ENCODE measurements at places on chromosomes 13 and 19. TPM values are rescaled to one million over a fixed set of nuclear protein-coding genes. Genes with fewer than 3 reads are reported as not detected.

DNA sequence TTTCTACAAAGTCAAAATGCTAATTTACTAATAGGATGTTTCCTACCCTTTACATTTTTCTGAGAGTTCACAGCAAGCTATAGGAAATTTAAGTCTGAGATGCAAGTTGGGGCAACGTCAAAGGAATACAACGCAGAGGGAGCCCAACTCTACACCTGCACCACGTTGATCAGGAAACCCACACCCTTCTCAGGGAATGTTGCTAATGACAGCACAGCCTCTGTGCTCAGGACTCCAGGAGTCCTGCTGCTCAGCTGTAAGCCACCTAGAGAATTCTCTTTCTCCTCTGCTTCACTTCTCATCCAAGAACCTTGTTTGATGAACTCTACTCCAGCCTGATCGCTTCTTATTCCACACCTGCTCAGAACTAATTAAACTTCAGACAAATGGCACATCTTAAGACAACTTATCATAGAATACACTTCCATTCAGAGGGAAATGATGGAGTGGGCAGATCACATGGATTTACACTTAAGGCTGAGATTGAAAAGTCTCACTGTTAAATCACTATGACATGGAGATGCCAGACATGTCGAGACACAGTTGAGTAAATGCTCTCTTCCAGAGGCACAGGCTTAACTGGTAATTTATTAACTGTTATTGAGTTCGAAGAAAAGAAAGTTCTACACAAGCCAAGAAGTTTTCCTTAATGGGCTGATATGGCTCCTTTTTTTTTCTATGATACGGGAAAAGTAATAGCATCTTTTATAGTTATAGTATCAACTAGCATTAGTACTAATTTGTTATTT lies 811.6 kb upstream of the ARGLU1 start:
- no peak for DNase-seq

DNA sequence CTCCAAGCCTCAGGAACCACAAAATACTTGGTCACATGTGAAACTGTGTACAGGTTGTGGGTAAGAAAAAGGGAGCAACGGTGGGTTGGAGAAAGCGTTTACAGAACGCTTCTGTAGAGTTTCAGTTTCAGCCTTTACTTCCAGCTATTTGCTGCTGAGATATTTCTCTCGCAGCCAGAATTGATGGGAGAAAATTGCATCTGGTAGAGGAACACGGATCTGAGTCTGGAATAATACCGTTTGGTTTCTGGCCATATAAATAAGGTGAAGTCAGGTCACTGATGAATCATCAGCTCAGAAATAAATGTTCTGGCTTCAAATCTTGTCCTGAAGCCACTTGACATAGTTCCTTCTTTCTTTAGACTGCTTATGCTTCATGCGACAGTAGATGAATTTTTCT lies 20.3 kb upstream of the RFC3 start:
- DNase-seq = no peak

- DNase-seq = peak; percentile 80
Measured at GRCh38 chr19:41327576-41328156, 17.7 kb downstream of the CCDC97 start.

DNA sequence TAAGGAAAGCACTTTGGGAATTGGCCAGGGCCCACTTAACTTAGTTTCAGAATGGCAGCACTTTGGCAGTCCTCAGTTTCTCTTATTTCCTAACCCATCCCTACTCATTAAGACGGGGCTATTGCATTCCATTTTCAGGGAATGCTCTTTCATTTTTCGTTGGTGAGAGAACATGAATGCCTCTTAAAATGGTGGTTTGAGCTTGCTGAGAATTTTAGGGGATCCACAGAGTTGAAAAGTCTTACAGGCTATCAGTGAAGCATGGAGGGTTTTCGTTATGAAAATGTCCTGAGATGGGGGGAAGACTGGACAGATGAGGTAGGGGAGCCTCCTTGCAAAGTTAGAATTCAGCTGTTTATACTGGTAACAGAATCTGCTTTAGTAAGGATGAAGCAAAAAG lies 71.4 kb downstream of the LRCH1 start:
- DNase-seq = no peak

DNA sequence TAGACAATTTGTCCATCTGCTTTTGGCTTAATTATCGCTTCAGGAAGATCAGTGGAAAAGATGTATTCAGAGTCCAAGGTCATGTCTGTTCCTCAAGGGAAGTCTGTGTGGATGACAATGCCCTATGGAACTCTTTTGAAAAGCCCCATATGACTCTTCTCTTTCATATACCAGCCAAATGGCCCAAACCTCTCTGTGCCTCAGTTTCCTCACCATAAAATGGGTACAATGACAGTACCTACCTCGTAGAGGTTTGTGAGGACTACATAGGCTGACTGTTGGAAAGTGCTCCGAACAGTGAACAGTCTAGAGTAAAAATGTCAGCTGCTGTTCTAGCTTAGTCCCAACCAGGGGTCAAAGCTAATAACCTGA lies 104.6 kb downstream of the COL4A2 start:
- DNase-seq = no peak

LILRA5 gene
- not detected for total RNA-seq

GNA15 gene
- 8.8 TPM for total RNA-seq

LYL1 gene
- 1.9 TPM for total RNA-seq

COMP gene
- total RNA-seq = not detected

Data from activated T-cell treated with anti-CD3 and anti-CD28 coated beads, Interleukin-2, amount 50 U/mL, for 4 hours (primary cell).